ENCODE measurements at places on chromosomes 2 and 18.

- DNase-seq: no peak
These were observed 71.9 kb upstream of the CELF4 start for GRCh38 chr18:37637478-37637850.

DNA sequence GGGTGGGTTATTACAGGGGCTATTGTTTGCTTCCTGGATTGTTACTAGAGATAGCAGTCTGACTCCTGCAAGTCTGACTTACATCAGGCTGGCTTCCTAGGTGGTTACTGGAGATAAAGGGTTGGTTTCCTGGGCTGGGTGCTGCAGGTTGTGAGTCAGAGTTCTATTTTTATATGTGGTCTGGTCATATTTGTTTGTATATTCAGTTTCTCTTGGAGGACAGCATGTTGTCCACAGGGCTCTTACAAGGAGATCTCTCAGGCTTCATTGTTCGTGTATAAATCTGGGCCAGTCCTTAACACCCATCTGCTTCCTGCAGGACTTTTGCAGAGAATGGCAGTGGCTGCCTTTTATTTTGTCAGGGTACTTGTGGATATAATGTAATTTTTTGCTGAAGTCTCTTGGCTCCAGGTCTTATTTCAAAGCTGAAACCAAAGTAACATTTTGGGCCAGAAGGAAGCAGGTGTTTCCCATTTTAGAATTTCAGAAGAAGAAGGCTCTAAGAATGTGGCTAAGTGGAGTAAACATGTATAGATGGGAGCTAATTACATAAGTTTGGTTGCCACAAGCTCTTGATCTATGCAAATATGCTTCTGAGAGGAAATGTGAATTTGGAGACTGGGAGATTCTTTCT is 65.9 kb upstream of the SLC16A14 start:
- no peak for DNase-seq

DNA sequence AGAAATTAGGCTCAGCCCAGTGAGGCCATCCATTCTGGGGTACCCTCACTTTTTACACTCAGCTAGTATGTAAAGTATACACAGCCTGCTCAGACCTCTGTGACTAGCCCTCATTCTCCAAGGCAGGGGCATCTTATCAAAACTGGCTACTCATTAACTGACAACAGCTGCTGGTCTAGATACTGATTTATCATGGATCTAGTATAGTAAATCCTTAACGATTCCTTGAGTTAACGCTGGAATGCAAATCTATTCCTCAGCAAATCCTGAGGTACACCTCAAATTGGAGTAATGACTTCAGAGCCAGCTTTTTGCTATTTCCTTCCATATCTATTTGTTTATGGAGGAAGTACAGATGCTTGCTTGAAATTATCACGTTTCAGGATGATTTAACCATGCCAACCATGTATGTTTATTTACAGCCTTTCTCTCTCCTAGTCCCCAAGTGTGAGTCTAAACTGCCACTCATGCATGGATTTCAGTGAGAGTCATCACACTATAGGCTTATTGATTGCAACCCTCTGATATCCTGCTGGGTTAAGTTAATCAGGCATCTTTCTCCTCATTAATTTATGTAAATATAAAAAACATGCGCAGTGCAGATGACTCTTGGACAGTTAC is 70.2 kb upstream of the DOK6 start:
- DNase-seq: no peak

DNA sequence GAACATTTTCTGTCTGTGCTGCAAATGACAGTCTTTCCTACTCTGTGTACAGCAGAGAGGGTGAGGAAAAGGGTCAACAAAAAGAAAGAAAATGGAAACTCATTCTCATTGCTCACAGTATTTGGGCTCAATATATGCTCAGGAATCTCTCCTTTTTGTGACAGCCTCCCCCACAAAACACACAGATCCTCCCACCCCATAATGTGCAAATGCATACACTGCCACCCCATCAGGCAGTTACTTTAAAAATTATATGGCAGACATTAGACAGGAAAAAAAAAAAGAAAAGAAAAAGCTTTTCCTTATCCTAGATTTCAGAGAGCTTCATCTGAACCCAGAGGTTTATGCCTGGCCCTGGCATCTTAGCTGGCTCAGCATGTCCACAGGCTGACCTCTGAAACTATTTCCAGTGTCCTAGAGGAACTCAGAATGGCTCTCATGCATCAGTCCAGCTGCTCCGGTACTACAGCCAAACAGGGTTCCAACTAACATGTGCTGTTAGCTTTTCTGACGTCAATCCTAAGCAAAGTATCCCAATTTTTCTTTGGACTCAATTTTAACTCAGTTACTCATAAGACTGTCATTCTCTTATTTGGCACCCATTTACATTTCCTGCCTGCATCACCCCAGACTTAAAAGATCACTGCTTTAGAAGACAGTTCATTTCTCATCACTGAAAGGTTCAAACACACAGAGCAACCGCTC is 105.9 kb downstream of the RBMS1 start:
- DNase-seq: no peak

- peak; percentile 90 for DNase-seq
These were observed 1.1 kb upstream of the DUSP2 start for GRCh38 chr2:96146153-96146880.

DNA sequence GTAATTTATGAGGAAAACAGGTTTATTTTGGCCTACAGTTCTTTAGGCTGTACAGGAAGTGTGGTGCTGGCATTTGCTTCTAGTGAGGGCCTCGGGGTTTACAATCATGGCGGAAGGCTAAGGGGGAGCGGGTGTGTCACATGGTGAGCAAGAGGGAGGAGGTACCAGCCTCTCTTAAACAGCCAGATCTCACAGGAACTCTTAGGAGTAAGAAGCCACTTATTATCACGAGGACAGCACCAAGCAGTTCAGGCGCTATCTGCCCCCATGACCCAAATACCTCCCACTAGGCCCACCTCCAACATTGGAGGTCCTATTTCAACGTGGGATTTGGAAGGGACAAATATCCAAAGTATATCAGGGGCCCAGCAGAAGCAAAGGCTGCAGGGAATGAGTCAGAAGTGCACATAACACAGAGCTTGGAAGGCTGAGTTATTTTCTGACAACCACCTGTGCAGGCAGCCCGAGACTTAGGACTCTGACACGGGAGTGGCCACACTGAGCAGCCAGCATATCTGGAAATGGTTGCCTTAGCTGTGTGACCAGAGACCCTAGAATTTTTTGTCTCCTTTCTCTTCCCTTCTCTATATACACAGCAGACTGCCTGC is 170.9 kb downstream of the PRPF40A start:
- no peak for DNase-seq

GRCh38 chr2:140775411-140775810 is 1355.4 kb downstream of the LRP1B start:
- DNase-seq: no peak

GRCh38 chr2:12819103-12819475 is 102.4 kb downstream of the TRIB2 start:
- DNase-seq: no peak

GRCh38 chr2:222912776-222913175 is 51.9 kb downstream of the ACSL3 start:
- no peak for DNase-seq

DNA sequence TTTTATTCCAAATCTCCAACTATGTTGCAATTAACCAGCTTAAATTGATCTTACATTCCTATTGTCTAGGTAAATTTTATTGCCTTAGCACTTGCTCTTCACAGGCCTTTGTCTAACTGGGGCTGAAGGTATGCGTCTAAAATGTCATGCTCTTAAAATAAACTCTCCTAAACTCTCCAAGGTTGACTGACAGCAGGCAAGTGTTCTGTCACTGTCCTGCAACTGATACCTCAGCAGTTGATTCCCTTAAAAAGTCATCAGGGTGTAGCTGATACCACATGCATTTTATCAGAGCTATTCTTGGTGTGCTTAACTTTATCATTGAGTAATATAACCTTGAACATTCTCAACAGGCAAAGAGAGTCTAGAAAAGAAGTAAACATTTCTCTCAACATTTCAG is 680 bp downstream of the TTN start:
- DNase-seq: no peak
